SHP77 treated with DMSO at 0.1 percent for 48 hours (cell line): ENCODE measurements at places on chromosomes 2 and 18.

- DNase-seq = no peak
Measured at GRCh38 chr2:113741091-113741490, 15.4 kb downstream of the SLC35F5 start.

DNA sequence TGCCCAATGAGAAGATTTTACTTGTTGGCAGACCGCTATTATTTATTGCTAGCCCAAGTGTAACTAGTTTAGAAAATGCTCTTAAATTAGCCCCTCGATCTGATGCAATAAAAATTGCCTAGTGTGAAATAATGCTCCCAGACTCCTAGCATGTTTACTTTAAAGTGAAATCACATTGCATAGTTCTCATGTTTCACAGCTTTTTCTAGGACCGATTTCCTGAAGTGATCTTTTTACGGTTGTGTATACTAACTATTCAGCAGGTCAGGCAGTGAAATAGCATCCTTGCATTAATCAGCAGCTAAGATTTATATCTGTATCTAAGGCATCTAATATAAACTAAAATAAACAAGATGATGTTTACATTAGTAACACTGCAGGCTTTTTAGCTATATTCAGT is 52.4 kb downstream of the PMS1 start:
- peak; percentile 54 for DNase-seq

- peak; percentile 2 for DNase-seq
Measured at GRCh38 chr2:204260162-204260877, 285.0 kb upstream of the PARD3B start.

- no peak for DNase-seq
Measured at GRCh38 chr2:48423376-48423775, 106.6 kb upstream of the STON1 start.

DNA sequence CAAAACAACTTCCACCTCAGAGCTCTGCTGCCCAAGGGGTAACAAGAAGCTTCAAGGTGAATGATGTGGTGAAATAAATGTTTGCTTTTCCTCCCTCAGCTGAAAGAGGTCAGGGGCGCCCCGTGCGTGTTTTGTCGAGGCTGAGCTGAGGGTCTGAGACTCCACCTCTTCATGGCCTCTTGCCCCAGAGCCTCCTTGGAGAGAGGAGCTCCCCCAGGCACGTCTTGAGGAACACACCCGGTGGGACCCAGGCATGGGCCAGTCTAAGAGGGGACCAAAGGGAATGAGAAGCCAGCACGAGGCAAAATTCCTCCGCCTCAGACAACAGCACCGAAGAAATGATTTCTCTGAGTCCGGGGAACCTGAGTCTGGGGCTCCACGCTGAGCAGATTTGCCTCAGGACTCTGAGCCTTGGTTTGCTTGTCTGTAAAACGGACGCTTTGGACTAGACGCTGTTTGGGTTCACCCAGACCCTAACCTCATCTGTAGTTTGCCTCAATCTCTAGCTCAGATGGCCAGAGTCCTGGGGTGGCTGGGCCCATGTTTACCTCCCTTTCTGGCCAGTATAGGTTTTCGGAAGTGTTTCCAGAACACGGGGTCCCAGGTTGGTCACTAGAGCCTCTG is 56.4 kb upstream of the ODC1 start:
- DNase-seq = no peak

DNA sequence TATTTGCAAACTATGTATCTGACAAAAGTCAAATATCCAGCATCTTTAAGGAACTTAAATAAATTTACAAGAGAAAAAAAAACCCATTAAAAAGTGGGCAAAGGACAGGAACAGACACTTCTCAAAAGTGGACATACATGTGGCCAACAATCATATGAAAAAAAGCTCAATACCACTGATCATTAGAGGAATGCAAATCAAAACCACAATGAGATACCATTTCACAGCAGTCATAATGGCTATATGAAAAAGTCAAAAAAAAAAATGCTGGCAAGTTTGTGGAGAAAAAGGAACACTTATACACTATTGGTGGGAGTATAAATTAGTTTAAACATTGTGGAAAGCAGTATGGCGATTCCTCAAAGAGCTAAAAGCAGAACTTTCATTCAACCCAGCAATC is 130.3 kb upstream of the LHCGR start:
- no peak for DNase-seq

GRCh38 chr2:210440206-210440605 is 36.4 kb downstream of the LANCL1 start:
- no peak for DNase-seq

DNA sequence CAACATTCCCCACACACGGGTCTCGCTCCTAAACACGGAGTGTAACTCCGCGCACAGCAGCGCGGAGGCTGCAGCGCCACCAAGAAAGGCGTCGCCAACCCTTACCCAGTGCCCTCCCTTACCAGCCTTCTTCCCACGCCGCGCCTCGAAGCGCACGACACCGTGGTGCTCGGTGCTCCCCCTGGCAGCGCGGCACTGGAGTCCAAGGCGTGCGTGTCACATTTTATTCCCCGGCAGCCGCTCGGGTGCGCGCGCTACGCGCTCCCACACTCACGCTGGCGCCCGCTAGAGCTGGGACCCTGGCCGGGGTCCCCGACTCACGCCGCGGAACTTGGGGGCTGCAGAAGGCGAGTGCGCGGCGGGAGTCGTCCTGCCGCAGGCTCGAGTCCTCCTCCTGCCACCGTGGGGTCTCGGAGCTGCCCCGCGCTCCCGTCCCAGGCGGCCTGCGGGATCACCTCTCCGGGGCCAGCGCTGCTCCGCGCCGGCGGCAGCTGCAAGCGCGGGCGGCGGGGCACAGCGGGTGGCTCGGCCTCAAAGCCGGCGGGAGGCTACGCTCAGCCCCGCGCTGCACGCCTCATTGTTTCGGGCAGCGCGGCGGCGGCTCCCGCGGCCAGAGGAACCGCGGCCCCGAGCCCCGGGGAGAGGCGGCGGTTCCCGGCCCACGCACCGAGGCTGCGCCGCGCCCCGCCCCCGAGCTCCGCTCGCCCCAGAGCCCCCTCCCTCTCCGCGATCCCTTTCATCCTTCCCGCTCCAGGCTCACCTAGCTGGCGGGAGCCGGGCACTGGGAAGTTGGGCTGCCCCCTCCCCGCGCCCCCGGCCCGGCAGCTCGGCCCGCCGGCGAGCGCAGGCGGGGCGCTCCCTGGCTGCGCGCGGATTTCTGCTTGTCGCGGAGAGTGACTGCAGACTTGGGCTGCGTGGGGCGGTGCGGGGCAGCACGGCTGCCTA is at the start of gene ST6GAL2:
ST6GAL2 (minus strand) TSS at position 197 of the 945 bp plus-strand sequence. CDS start 42,190 bp downstream, outside the sequence.
- DNase-seq = peak; percentile 27

DNA sequence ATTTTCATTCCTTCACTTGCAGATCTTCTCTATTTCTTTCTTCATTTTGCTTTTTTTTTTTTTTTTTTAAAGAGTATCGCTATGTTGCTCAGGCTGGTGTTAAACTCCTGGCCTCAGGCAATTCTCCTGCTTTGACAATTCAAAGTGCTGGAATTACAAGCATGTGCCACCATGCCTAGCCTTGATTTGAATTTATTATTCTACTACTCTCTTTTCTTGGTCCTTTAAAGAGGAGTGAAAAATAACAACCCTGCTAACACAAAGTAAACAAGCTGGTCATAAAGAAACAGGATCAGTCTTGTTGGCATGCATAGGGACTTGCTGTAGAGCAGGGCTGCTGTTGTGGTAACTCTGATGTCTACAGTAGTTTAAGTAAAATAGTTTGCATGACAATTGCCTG is 1615.3 kb upstream of the ZEB2 start:
- no peak for DNase-seq

DNA sequence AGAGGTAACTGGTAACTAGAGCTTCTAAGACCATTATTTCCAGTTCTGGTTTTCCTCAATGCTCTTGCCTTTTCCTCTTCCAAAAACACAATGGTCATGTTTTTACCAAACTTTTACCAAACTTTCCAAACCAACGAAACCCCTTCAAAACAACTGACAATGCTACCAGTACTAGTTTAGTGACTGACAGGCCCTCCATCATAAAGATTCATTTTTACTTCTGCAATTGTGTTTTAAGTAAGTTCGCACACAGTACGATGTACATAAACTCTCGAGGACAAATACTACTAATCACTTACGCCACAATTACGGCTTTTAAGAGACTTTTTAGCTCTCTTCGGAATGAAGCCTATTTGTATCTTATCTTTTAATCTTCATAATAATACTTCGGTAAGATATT is 900 bp downstream of the C18orf32 start:
- no peak for DNase-seq

GRCh38 chr2:122183890-122184289 is 428.4 kb downstream of the TSN start:
- no peak for DNase-seq

DNA sequence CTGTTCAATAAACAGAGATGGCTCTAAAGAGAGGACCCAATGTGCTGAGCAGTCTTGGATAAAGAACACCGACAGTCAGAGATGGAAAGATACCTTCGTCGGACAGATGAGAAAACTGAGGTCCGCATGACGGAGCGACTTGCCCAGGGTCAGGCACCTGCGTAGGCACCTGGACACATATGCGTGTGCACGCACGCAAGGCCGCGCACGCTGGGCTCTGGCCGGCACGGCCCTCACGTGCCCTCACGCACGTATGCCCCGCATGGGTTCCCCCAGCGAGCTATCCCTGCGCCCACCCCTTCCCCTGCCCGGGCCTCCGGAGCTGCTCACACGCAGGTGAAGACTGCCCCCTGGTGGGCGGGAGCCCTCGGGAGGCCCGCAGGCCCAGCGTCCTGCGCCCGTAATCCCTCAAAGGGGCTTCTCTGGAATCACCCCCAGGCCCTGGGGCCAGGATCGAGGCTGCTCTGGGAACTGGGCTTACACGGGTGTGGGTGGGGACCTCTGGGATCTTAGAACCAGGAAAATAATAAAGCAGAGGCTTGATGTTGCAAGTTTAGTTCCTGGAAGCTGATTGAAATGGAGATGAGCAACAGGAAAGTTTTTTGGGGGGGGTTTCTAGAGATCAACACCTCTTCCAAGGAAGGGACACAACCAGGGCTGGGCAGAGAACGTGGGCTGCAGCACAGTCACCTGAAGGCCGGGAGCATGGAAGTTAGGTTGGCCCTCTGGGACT is 246.3 kb downstream of the TNS1 start:
- peak; percentile 52 for DNase-seq

- DNase-seq = no peak
Measured at GRCh38 chr2:162029287-162029901, 44.6 kb downstream of the DPP4 start.

GRCh38 chr18:57210107-57210715 is 63.3 kb downstream of the BOD1L2 start:
- DNase-seq = peak; percentile 30

DNA sequence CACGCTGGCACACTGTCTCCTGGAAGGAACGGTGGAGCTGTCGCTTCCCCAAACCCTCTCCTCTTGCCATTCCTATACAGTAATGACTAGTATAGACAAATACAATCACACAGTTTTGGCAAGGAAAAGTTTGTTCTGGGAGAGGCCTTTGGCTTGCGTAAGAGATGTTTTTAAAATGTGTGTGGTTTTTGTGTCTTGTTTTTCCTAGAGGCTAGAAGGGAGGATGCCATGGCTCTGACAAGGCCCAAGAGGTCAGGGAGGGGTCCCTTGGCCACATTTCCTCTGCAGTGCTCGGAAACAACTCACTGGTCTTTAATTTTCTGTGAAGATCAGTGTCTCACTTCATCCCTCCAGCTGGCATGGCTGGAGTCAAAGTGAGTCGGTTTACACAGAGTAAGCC is 195.9 kb downstream of the SH3RF3 start:
- DNase-seq = no peak
